ENCODE measurements at places on chromosomes 2 and 18. TPM values are rescaled to one million over a fixed set of nuclear protein-coding genes. Genes with fewer than 3 reads are reported as not detected.

FSHR gene
- not detected for total RNA-seq

PIEZO2 gene
- not detected for total RNA-seq

FNDC4 gene
- not detected for total RNA-seq

CUL3 gene
- total RNA-seq = 87.0 TPM

TGOLN2 gene
- 74.9 TPM for total RNA-seq

ANKRD30B gene
- not detected for total RNA-seq

ACADL gene
- not detected for total RNA-seq

- H3K36me3 ChIP-seq = no peaks in the 10 kb centered on the region
- H3K27ac ChIP-seq = no peak overlapping the region
- no peak overlapping the region for H3K4me3 ChIP-seq
- no peaks in the 10 kb centered on the region for H3K27me3 ChIP-seq
Observed at GRCh38 chr18:3513481-3513880, 63.5 kb downstream of the TGIF1 start.

GRCh38 chr18:28044036-28044435, 132.9 kb downstream of the CDH2 start:
- no peak overlapping the region for H3K27ac ChIP-seq
- H3K36me3 ChIP-seq = no peaks in the 10 kb centered on the region
- DNase-seq = no peak

GRCh38 chr2:208496129-208496528, 89.5 kb downstream of the PTH2R start:
- H3K27me3 ChIP-seq = no peaks in the 10 kb centered on the region
- no peaks in the 10 kb centered on the region for H3K36me3 ChIP-seq
- no peaks in the 10 kb centered on the region for H3K4me1 ChIP-seq
- H3K4me3 ChIP-seq = no peak overlapping the region
- DNase-seq = no peak

DNA sequence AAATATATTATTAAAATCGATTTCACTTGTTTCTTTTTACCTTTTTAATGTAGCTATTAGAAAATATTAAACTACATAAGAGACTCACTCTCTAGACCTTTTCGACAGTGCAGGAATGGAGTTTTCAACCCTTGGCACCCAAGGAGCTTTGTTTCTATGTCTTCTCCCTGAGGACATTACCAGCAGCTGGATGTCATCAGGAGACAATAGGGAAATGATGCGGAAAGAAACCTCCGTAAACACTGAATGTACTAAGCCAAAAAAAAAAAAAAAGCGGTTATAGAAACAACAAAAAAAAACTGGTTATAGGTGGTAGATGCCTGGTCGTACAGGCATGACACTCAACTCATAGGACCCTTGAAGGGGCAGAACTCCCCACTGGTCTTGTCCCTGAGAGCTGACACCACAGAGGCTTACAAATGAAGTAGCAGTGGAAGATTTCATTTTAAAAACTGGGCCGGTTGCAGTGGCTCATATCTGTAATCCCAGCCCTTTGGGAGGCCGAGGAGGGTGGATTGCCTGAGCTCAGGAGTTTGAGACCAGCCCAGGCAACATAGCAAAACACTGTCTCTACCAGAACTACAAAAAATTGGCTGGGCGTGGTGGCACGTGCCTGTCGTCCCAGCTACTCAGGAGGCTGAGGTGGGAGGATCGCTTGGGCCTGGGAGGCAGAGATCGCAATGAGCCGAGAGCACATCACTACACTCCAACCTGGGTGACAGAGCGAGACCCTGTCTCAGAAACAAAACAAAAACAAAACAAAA, 23.8 kb downstream of the THAP4 start:
- DNase-seq = no peak
- no peak overlapping the region for H3K27ac ChIP-seq
- H3K27me3 ChIP-seq = no peaks in the 10 kb centered on the region
- no peak overlapping the region for H3K4me3 ChIP-seq
- peaks cover 14% of the 10 kb centered on the region for H3K36me3 ChIP-seq
- peaks cover 33% of the 10 kb centered on the region for H3K4me1 ChIP-seq

- no peak for DNase-seq
- no peaks in the 10 kb centered on the region for H3K27me3 ChIP-seq
- peak overlapping the region; percentile 97 for H3K4me3 ChIP-seq
- H3K27ac ChIP-seq = peak overlapping the region; percentile 97
- peaks cover 75% of the 10 kb centered on the region for H3K4me1 ChIP-seq
Observed at GRCh38 chr2:237696461-237696860, 69.1 kb downstream of the LRRFIP1 start.

- H3K27me3 ChIP-seq = peaks cover 6% of the 10 kb centered on the region
- DNase-seq = no peak
- no peak overlapping the region for H3K4me3 ChIP-seq
- no peaks in the 10 kb centered on the region for H3K4me1 ChIP-seq
- no peaks in the 10 kb centered on the region for H3K36me3 ChIP-seq
Observed at GRCh38 chr2:158232476-158232875, 130.8 kb downstream of the UPP2 start.

DNA sequence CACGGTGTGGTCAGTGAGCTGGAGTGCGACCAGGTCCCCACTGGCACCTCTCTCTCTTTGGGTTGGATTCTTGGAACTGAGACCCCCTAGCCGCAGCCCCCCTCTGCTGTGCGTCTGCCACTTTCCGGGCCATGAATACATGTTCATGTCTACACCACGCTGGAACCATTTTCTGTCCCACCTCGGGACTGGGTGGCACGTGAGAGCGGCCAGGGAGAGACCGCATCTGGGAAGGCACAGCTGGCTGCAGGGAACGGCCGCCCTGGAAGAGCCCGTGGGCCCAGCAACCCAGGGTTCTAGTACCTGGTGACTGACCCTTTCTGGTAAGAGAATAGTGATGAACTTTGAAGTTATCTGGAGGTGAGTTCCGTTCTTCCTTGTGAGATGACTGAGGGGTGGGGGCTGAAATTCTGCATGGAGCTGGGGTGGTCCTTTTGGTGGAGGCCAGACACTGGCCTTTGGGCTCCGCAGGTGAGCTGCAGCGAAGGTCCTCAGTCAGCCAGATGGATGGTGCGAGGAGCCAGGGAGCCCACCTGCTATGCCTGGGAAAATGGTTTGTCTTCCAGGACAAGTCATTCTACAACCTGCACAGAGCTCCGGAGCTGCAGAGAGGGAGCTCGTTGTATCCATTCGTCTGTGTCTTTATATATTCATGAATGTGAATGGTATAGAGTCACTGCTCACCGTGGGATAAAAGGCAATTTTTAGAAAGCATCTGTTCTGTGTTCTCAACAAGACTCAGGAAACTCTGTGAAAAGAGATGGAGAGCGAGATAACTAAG, 223.5 kb downstream of the NDUFA10 start:
- no peak for DNase-seq
- H3K36me3 ChIP-seq = no peaks in the 10 kb centered on the region
- no peaks in the 10 kb centered on the region for H3K4me1 ChIP-seq
- no peak overlapping the region for H3K27ac ChIP-seq

GRCh38 chr2:235810252-235810651, 316.4 kb downstream of the AGAP1 start:
- DNase-seq = no peak
- H3K4me1 ChIP-seq = no peaks in the 10 kb centered on the region
- H3K27me3 ChIP-seq = no peaks in the 10 kb centered on the region

DNA sequence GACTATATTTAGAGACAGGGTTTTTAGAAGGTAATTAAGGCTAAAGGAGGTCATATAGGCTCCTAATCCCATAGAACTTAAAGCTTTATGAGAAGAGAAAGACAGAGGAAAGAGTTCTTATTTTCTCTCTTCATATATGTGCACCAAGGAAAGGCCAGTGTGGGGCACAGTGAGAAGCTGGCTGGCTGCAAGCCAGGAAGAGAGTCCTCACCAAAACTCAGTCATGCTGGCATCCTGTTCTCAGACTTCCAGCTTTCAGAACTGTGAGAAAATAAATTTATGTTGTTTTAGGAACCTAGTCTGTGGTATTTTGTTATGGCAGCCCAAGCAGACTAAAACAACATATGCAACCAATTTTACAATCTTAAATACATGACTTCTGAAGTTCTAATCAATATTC, 31.5 kb upstream of the ATIC start:
- no peaks in the 10 kb centered on the region for H3K36me3 ChIP-seq
- H3K27ac ChIP-seq = no peak overlapping the region
- H3K4me1 ChIP-seq = no peaks in the 10 kb centered on the region
- no peaks in the 10 kb centered on the region for H3K27me3 ChIP-seq

DNA sequence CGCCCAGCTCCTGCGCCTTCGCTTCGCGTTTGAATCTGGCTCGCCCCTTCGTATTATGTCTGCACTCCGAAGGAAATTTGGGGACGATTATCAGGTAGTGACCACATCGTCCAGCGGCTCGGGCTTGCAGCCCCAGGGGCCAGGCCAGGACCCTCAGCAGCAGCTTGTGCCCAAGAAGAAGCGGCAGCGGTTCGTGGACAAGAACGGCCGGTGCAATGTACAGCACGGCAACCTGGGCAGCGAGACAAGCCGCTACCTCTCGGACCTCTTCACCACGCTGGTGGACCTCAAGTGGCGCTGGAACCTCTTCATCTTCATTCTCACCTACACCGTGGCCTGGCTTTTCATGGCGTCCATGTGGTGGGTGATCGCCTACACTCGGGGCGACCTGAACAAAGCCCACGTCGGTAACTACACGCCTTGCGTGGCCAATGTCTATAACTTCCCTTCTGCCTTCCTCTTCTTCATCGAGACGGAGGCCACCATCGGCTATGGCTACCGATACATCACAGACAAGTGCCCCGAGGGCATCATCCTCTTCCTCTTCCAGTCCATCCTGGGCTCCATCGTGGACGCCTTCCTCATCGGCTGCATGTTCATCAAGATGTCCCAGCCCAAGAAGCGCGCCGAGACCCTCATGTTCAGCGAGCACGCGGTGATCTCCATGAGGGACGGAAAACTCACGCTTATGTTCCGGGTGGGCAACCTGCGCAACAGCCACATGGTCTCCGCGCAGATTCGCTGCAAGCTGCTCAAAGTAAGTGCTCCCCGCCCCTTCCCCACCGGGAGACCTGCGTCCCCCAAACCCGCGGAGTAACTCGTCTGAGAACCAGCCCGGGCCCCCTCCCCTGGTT, 453 bp downstream of the KCNJ3 start:
- peaks cover 53% of the 10 kb centered on the region for H3K27me3 ChIP-seq
- H3K4me3 ChIP-seq = peak overlapping the region; percentile 49
- H3K27ac ChIP-seq = no peak overlapping the region

DNA sequence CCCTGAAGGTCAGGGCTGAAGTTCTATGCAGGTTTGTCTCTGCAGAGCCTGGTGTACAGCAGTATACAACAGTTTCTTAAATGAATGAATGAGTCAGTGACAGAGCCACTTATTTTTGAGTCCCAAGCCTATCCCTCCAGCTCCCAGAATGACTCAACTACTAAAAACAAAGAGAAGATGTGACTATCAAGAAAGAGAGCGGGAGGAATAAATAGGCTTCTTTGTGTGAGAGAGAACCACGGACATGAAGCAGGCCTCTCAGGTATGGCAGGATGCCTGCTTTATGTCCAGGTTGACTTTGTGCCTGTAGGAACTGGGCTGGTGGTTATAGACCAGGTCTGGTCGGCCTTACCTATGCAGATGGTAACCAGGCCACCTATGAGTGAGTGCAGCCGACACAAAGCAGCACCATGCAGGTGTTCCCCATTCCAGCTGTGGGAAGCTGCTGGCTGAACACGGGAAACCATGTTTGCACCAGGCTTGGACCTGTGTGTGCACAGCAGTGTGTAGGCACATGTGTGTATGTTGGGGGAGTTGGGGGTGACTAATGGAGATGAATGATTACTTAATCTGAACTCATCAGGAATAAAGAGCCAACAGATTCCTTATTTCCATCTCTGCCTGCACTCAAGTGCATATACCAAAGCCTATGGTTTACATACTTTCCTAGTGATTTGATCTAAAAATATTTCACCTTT, 171.0 kb downstream of the OSR1 start:
- H3K4me3 ChIP-seq = no peak overlapping the region
- no peak for DNase-seq
- H3K36me3 ChIP-seq = no peaks in the 10 kb centered on the region
- no peaks in the 10 kb centered on the region for H3K27me3 ChIP-seq
- no peaks in the 10 kb centered on the region for H3K4me1 ChIP-seq
- H3K27ac ChIP-seq = no peak overlapping the region

- H3K27me3 ChIP-seq = no peaks in the 10 kb centered on the region
- no peaks in the 10 kb centered on the region for H3K36me3 ChIP-seq
- H3K4me3 ChIP-seq = no peak overlapping the region
- DNase-seq = no peak
- H3K4me1 ChIP-seq = no peaks in the 10 kb centered on the region
Observed at GRCh38 chr2:122145856-122146255, 390.4 kb downstream of the TSN start.

GRCh38 chr2:81481994-81482368, 1177.4 kb upstream of the LRRTM1 start:
- H3K4me3 ChIP-seq = no peak overlapping the region
- DNase-seq = no peak
- no peaks in the 10 kb centered on the region for H3K36me3 ChIP-seq
- no peaks in the 10 kb centered on the region for H3K27me3 ChIP-seq

DNA sequence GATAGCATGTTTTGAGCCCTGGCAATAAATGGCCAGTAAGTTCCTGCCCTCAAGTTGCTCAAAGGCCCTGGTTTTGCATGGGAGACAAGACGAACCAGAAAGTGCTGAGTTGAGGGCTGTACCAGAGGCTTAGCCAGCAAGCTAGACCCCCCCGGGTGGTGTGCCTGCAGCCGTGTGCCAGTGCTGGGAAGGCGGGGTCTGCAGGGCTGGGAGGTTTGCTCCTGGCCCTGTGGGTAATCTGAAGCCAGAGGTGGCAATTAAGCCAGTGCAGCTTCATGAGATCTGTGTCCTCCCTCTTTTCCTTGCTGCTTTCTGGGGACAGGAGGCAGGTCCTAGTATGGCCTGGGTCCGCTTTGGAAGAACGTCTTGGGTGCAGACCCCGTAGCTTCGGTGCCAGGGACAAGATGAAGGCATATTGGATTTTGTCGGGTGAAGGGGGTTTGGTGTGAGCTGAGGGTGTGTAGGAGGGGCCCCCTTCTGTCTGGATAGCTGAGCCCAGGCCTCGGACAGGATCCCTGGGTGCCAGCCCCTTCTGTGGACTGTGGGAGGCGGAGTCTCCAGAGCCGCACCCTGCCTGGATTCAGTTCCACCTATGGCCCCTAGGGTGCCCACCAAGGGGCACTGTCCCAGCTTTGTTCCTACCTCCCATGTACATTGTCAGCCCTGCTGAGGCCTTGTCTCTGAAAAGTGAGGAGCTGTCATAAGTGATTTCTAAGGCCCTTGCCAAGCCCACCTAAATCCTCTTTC, 15.6 kb downstream of the ATOH8 start:
- H3K4me3 ChIP-seq = no peak overlapping the region
- no peak overlapping the region for H3K27ac ChIP-seq
- no peaks in the 10 kb centered on the region for H3K36me3 ChIP-seq
- peaks cover 59% of the 10 kb centered on the region for H3K27me3 ChIP-seq

DNA sequence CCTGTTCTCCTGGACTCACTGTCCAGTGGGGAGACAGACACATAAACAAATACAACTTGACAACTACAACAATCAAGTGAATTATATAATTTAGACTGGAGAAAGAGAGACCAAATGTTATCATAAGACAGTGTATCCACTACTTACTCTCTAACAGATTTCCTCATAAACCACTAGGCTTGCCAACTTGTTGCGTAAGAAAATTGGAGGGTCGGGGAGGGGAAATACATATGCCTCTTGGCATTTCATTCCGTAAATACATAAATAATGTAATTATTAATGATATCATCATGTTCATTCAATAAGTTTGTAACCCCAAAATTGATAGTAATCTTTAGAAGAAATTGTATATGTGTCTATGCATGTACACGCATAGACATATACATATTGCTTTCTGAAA, 14.9 kb downstream of the RAB6D start:
- DNase-seq = no peak
- no peaks in the 10 kb centered on the region for H3K36me3 ChIP-seq
- no peak overlapping the region for H3K27ac ChIP-seq

Measured in activated naive CD8-positive, alpha-beta T cell treated with anti-CD3 and anti-CD28 coated beads for 36 hours (primary cell).